AG04449 (cell line): ENCODE measurements at places on chromosomes 1 and 21.
A peak's percentile ranks its signal among the peaks of the same experiment; 100 is the strongest.

DNA sequence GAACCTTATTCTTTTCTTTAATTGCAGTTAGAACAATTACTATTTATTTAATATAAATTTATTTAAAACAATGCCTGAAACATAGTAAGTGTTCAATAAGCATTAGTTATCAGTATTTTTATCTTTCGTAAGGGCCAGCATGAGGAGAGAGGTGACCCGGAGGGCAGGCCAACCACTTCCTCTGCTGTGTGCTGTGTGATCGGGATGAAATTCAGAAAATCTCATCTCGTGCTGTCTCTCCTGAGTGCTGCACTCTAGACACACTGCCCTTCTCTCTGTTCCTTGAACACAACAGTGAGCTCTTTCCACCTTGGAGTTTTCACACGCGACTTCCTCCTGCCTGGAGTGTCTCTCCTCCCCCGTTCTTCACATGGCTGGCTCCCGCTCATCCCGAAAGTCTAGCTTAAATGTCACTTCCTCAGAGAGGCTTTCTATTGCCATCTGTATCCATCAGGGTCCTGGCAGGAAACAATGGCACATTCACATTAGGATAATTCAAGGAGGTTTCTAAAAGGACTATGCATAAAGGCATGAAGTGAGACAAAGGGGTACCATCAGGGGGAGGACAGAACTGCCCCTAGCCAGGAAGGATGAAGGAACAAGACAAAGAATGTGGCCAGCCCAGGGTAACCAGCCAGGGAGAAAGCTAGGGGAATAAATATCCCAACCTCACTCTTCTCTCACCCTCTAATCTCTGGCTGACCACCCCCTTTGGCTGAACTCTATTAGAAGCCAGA, 142.6 kb upstream of the GJB5 start:
- DNase-seq, result no peak

GRCh38 chr1:43284546-43285110, 753 bp downstream of the C1orf210 start:
- DNase-seq, result no peak

DNA sequence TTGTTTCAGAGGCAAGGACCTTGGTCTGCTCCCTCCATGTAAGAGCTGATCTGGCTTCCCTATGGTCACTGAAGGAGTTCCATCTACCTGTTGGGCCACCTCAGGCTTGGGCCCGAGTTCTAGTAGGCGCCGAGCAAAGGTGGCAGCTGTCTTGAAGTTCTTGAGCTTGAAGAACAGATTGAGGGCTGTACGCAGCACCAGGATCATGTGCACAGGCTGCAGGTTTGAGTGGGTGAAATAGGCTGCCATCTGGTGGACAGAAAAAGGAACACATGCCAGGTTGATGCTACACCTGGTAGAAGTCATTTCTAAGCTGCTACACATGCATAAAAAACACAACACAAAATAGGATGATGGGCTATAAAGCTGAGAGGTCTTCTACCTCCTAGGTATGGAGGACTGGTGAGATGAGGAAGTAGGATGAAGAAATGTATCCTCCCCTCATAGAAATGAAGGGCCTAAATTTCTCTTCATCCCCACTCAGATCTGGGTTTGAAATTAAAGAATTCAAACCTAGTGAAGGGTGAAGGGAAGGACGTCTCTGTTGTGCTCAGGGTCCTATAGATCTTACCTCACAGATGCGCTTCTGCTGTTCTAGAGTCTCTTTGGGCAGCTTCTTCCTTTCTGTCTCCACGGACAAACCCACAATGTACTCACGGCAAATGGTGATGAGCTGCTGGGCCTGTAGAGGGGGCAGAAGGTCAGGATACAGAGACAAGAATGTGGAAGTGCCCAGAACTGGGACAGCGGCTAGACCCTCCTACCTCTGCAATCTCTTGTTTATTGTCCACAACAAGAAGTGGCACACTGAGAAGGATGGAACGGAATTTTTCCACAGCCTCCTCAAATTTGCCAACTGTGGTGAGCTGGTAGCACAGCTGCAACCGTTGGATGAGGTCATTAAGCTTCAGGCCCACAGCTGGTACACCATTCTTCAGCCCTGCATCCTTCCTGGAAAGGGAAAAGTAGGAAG, 6.6 kb upstream of the PEX19 start:
- DNase-seq, result no peak

DNA sequence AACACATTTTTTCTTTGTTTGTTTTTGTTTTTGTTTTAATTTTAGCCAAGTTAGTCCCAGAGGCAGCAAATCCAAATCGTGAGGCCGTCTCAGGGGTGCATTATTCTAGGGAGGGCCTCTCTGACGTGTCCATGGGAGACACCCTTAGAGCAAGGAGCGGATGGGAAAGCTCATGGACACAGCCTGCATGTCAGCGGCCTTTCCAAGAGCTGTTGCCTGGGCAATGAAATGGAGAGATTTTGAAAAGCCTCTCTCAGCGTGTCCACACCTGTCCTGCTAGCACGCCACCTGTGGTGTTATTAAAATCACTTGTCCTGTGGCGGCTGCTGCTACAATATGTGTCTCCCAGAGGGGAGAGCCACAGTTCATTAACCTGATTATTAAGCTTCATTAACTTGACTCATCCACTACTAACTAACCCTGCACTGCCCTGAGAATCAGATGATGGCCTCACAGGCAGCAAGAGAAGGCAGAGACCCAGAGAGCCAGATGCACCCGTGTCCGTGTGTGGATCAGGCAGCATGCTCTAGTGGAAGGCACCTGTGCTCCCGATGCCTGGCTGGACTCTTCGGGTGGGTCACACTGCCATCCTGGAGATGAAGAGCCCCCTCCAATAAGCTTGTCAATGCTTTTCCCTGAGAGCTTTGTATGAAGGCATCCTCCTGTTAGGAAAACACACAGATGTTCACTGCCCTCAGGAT, 133.3 kb downstream of the PGBD5 start:
- no peak for DNase-seq

GRCh38 chr1:150233359-150234308, 2.3 kb downstream of the ANP32E start:
- no peak for DNase-seq

- no peak for DNase-seq
These were observed 35.2 kb upstream of the SYT2 start for GRCh38 chr1:202745323-202745888.

DNA sequence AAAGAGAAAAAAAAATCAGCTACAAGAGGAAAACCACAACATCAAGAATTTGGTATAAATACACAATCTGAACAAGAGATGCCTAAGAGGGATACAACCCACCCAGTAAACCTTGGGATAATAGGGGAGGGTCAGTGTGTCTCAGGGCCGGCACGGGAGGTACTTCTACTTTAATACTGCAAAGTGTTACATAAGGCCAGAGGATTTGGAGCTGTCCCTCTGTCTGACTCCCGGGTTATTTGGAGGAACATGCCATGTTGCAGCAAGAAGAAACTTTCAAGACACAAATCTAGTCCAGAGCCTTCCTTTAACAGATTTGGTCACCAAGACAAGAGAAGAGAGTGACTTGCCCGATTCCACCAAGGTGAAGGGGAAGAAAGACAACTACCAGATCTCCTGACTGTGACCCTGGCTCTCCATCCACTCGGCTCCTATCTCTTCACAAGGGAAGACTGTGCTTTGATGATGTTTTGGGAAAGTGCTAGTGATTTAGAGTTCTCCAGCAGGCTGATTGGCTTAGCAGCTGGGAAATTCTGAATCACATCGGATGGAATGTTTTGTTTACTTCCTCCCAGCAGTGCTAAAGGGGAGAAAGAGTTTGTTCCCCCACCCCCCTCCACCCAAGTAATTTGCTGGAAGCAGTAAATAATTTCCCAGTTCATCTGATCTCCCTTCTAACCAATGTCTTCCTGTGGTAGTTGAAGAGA, 29.3 kb downstream of the SGIP1 start:
- peak; percentile 84 for DNase-seq

- no peak for DNase-seq
These were observed 51.1 kb upstream of the CFHR3 start for GRCh38 chr1:196723325-196724185.

- DNase-seq, result no peak
These were observed 2.4 kb upstream of the NUDT17 start for GRCh38 chr1:145843031-145843430.

DNA sequence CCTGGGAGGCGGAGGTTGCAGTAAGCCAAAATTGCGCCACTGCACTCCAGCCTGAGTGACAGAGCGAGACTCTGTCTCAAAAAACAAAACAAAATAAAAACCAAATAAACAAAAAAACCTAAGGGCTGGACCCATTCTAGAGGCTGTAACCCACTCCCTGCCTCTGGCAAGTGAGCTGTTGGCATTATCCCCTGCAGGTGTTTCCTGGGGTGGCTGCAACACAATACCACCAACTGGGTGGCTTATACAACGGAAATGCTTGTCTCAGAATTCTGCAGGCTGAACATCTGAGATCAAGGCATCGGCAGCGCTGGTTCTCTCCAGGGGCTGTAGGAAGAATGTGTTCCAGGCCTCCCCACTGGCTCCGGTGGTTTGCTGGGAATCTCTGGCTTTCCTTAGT, 15.2 kb downstream of the LRRC38 start:
- DNase-seq, result no peak

DNA sequence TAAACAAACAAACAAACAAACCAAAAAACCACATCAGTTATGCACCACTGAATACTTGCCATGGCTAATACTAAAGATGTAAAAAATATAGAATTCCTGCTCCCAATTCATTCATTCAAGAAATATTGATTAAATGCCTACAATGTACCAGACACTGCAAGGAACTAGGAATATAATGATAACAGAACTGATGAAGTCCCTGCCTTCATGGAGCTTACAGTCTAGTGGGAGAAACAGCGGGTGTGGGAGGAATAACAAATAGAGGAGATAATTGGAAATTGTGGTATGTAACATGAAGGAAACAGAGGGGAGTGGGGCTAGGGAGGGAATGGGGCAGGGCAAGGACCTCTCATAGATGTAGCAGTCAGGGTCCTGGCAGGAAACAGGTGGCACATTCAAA, 58.6 kb upstream of the NBL1 start:
- no peak for DNase-seq

DNA sequence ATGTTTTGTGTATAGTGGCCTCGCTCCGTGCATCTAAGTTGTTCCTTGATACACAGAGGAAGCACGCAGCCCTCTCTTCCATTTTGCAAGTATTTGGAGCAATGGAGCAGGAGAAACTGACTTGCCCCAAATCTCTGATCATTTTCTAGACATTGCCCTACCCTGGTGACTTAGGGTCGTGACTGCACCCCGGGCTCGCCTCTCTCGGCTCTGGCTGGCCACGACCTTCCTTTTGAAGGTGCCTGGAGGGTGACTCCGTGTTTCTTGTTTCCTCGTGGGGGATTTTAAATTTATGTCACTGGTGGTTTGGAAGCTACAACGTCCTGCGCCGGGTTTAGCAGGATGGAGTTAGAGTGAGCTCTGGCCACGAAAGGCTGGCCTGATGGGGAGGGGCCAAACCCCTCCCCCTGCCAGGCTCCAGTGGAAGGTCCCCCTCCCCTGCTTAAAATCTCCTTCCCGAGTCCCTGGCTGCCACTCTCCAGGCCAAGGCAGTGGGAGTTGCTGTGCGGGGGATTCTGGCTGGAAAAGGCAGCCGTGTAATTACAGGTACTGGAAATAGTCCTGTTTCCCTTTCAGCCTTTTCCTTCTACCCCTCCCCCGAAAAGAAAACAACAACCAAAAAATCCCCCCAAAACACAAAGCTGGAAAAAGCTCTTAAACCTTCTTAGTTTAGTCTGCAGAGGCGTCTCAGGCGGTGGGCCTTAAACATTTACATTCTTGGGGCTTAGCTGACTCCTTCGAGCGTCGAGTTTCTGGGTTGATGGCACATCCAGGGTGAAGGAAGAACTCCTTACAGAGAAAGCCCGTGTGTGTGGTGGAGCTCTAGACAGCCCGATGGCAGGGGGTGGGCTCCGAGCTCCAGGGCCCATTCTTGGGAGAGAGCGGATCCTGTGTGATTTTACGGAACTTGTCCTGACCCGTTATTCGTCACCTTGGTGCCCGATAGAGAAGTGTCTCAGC, 28.1 kb downstream of the SPSB1 start:
- DNase-seq, result no peak

GRCh38 chr1:248155927-248156326, 11.0 kb downstream of the OR2M5 start:
- DNase-seq, result no peak

DNA sequence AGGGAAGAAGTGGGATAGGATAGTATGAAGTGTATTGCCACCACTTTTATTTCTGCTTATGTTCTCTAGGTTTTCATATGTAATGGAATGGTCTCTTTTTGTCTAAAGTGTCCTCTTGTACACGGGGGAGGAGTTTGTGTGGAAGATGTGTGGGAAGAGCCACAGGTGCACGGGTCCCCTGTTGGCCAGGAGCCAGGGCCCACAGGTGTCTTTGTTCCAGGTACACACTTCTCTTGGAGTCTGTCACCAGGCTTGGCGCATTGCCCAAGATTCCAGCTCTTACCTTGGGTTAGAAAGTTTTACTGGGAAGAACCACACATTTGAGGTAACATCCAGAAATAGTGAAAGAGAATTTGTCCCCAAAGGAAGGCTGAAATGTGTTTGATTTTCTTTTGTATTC, 10.5 kb downstream of the TENT5C start:
- no peak for DNase-seq

DNA sequence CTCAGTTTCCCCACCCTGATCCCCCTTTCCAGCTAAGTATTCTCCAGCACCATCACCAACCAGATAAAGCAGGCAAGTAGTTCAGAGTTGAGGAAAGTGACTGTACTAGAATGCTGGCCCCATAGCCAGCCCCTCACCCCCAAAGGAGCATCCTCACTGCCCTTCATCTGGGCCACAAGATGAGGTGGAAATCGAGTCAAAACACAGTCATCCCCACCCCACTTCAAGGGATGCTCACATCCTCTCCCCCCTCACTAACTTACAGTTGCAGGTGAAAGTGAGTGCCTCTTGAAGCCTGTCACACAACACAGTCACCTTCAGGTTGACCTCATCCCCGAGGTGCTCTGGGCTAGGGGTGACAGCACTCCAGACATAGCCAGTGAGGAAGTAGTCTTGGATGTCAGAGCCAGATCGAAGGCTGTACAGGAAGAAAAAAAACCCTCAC, 30.4 kb downstream of the PIK3C2B start:
- DNase-seq, result no peak

GRCh38 chr1:71676979-71677925, 596.4 kb upstream of the ZRANB2 start:
- DNase-seq, result no peak

DNA sequence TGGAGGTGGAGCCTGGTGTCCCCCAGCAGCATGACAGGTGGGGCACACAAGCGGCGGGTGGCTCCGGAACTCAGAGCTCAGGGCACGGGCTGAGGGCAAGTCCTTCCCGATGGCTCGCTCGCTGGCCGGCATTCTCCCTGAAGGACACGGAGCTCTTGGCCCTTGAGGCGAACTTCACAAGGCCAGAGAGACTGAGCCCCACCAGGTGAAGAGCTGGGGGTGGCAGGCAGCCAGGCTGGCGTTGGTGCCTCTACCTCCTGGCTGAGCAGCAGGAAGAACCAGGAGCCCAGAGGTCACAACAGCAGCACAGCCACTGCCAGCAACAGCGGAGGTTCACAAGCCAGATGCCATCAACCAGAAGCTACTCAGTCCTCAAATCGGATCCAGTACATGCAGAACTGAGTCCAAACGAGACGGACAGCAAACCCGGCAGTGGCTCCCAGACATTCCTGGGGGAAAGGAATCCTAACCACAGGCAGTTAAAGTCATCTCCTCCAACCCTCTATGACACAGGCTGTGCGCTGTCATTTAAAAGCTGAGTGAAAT, 54.1 kb downstream of the NPHP4 start:
- DNase-seq, result peak; percentile 42

GRCh38 chr1:179077396-179077795, 4.5 kb upstream of the TOR3A start:
- DNase-seq, result peak; percentile 17

GRCh38 chr21:29359718-29360117, 61.0 kb downstream of the BACH1 start:
- DNase-seq, result no peak

- no peak for DNase-seq
These were observed 94.5 kb upstream of the TSPAN2 start for GRCh38 chr1:115183721-115184259.
